NCI-H2171 (cell line): ENCODE measurements at places on chromosomes 1 and 21.

DNA sequence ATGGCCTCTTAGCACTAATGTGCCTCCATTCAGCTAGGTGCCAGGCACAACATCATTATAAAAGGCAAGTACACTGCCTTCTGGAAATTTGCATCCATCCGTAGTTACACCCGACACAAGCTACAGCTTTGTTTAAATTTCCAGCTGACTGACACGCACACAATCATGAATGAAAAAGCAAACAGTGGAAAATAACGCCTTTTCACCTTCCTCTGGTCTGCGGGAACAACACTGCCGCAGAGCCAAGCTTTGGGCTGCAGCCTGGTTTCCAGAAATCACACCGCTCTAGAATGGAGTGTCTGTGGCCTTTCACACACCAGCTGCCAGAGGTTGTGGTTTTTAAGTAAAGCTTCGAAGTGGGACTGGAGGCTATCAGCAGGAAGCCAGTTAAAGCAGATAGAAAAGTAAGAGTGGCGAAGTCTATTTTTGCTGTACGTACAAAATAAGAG lies 142.8 kb upstream of the COA6 start:
- DNase-seq = no peak

DNA sequence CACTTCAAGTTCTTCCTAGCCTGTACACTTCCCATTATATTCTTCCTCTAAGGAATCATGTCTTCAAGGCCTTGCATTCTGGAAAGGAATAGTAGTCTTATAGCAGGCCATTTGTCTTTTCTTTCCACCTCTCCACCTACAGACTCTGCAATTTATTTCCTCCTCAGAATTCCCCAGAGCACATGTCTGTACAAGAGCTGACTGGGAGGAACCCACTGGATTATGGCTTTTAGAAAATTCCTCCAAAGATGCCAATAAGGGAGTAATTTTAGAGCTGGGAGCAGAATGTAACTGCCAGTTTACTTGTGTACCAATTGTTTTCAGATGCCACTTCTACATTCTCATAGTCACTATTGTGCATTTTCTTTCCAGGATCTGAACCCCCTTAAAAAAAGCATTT lies 3.4 kb upstream of the PSMG1 start:
- no peak for DNase-seq

- no peak for DNase-seq
Measured at GRCh38 chr1:48717082-48717481, 59.6 kb downstream of the BEND5 start.

DNA sequence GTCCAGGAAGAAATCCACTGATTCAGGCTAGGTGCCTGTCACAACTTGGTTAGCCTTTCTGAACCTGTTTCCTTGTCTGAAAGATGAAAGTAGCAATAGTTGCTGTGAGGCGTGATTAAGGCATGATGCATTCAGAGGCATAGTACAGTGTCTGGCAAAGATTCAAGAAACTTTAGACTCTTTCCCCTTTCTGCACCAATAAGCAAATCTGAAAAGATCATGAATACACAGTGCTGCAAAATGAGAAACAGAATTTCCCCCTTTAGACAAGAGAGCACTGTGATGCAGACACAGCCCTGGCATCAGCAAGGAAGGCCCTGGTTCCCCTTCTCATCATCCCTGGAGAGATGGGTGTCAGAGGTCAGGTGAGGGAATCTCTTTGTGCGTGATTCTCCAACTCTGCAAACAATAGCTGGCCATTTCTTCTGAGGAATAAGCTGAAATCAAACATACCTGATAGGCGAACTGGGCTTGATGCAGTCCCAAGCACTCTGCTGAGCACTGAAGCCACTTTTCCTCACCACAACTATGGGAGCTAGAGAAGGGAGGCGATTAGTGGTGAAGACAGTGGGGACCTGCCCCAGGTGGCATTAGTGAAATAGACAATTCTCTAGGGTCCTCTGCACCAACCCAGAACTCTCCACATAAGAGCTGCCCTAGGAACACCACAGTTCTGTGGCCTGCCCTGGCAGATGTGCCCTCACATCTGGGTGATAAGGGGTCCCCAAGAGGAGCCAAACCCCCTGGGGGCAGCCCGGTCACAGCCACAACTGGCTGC lies 41.7 kb downstream of the ITPKB start:
- no peak for DNase-seq

- no peak for DNase-seq
Measured at GRCh38 chr1:92509619-92510018, 22.9 kb upstream of the GFI1 start.

- no peak for DNase-seq
Measured at GRCh38 chr1:175735144-175735543, 8.3 kb downstream of the TNR start.

DNA sequence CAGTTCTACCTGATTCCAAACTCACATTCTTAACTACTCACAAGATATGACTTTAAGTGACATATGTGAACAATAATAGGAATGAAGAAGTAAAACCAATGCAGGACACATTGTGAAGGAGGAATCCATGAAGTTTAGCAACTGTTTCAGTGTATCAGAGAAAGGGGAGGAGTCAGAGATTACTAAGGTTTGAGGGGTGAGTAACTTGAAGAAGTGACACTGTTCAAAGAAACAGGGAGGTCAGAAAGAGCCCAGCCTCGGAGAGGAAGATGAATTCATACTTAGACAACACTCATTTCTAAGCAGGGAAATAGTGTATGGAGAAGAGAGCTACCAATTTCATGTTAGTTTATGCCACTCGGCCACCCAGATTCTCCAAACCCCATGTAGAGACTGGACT lies 28.2 kb upstream of the RPF1 start:
- no peak for DNase-seq
